ENCODE measurements at places on chromosomes 16 and 17.

DNA sequence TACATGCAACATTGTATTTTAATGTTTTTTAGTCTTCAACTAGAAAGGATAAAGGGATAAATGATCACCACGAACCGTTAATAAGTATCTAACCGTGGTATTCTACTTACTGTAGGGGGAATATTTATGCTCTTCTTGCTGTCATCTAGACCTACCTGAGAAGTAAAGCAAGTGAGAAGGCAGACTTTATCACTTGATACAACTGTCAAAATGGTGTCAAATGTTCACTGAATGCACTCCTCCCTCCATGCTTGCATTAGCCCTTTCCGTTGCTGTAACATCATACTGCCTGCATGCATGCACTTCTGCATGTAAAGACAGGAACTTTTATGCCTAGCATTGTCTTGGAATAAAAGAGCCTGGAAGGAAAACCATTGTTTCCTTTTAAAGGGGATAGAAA, 298.6 kb upstream of the PMFBP1 start:
- DNase-seq, result no peak

DNA sequence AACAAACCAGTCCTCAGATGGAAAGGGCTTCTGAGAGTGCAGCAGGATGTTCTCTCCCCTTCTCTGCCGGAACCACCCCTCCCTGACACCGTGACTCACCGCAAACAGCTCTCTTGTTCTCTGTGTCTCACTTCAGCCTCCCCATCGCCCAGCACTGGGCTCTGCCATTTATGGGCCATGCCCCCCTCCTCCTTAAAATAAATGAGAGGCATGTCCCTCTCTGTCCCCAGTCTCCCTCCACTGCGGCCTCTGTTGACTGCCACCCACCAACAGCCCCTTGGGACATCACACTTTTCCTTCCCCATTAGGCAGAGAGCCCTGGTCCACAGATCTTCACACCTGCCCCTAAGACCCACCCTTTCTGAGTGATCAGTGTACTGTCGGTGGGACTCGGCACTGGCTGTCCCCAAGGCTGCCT, 6.3 kb downstream of the CCDC102A start:
- DNase-seq, result no peak

DNA sequence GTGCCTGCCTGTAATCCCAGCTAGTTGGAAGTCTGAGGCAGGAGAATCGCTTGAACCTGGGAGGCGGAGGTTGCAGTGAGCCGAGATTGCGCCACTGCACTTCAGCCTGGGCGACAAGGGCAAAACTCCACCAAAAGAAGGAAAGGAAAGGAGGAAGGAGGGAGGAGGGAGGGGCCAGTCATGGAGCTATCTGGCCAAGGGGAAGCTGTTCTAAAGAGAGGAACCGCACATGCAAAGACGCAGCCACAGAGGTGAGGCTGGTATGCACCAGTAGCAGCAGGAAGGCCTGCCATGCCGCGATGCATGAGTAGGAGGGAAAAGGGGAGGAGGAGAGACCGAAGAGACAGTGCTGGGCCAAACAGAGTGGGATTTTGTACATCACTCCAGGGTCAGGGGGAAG, 35.9 kb downstream of the HSBP1 start:
- no peak for DNase-seq

GRCh38 chr17:859824-860195, 77.7 kb downstream of the MRM3 start:
- DNase-seq, result no peak

- no peak for DNase-seq
These were observed at the start of gene RAC3 for GRCh38 chr17:82031303-82031884. TSS of gene RAC3 (plus strand) at chr17:82031678. CDS start at chr17:82031762, 84 bp downstream.

GRCh38 chr17:71802663-71803062, 318.2 kb upstream of the SOX9 start:
- DNase-seq, result no peak

DNA sequence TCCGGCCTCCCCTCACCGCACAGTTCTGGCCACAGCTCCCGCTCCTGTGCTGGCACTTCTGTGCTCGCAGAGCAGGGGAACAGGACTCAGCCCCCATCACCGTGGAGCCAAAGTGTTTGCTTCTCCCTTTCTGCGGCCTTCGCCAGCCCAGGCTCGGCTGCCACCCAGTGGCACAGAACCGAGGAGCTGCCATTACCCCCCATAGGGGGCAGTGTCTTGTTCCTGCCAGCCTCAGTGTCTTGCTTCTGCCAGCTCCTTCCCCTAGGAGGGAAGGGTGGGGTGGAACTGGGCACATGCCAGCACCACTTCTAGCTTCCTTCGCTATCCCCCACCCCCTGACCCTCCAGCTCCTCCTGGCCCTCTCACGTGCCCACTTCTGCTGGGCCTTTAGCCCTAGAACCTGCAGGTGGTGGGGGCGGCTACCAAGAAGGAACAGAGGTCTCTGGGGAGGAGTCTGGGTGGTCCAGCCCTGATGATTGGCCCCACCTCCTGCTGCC, 645 bp upstream of the ELMO3 start:
- no peak for DNase-seq
